Fibroblast of the conjunctiva (primary cell): ENCODE measurements at places on chromosomes 12 and 14.

DNA sequence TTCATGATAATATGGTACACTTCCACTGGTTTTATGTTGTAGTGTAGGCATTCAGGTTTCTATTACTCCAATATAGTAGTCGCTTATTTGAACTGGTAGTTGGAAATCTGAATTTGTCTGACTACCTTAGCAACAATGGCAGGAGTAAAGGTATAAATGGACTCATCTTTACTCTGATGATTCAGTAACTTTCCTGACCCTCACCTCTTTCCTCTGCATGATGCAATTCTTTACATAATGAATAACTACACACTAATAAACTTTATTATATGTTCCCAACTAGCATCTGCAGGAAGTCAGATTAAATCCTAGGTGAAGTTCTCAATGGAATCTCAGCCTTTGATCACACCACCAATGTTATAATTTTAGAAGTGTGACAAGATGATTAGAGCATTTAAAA lies 70.5 kb upstream of the ATP2B1 start:
- no peak for DNase-seq

DNA sequence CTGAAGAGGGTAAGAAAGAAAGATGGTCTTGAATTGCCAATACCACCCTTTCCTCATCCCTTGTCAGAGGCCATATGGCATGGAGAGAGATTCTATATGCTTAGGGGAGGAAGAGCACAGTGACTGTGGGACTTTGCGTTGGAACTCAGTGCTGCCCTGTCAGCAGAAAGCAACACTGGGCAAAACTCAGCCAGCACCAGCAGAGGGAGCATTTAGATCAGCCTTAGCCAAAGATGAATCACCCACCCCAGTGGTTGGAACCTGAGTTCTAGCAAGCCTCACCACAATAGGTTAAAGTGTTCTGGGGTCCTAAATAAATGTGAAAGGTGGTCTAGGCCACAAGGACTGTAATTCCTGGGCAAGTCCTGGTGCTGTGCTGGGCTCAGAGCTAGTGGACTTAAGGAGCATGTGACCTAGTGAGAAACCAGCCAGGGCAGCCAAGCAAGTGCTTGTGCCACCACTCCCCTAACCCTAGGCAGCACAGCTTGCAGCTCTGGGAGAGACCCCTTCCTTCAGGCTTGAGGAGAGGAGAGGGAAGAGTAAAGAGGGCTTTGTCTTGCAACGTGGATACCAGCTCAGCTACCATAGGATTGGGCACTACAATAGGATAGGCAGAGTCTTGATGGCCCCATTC lies 11.4 kb upstream of the BCAT1 start:
- DNase-seq: peak; percentile 20

DNA sequence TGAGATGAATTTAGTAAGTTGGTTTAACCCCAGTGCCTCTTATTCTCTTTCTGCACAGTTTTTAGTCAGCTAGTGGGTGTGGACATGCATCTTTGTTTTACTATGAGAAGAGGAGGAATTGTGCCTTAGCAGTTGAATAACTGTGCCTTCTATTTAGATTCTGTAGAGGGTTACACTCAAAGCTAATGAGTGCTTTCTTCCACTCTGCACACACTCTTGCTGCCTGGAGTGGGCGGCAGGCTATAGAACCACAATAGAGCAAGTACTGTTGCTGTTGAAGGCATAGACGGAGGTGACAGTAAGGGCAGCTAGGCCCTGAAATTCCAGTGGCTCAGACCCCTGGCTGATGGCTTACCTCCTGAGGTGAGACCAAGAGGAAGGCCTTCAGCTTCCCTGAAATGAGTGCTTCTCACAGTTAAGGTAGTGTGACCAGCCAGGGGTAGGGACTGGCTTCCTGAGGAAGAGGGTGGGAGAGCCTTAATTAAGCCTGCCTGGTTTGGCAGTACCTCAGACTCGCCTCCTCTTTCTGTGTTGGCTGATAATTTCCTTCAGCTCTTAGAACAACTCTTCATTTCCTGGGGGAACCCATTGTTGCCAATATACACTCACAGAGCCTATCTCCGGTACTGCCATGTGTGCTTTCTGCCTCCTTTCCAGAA lies 24.7 kb downstream of the SUSD6 start:
- no peak for DNase-seq

GRCh38 chr12:94267921-94268471 lies 119.6 kb downstream of the PLXNC1 start:
- DNase-seq: no peak

GRCh38 chr14:66038618-66039017 lies 447.6 kb upstream of the CCDC196 start:
- DNase-seq: peak; percentile 21

DNA sequence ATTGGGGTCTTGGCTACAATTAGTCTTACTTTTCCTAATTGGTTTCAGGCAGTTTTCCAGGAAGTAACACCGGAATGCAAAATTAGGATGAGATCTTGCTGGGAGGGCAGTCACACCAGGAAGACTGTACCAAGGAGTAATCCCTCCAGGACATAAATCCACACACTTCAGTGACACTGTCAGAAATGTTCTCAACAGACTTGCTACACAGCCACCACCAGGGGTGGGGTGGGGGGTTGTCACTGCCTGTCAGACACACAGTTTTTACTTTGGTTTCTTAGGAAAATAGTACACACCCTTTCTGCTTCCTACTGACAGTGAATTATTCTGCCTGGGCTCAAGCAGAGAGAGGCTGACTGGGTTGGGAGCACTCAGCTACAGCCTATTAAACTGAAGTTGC lies 102.9 kb upstream of the CCDC196 start:
- no peak for DNase-seq

GRCh38 chr12:48985475-48985897 lies 7.4 kb downstream of the WNT1 start:
- no peak for DNase-seq

GRCh38 chr14:99380402-99380801 lies 100.3 kb downstream of the SETD3 start:
- no peak for DNase-seq

DNA sequence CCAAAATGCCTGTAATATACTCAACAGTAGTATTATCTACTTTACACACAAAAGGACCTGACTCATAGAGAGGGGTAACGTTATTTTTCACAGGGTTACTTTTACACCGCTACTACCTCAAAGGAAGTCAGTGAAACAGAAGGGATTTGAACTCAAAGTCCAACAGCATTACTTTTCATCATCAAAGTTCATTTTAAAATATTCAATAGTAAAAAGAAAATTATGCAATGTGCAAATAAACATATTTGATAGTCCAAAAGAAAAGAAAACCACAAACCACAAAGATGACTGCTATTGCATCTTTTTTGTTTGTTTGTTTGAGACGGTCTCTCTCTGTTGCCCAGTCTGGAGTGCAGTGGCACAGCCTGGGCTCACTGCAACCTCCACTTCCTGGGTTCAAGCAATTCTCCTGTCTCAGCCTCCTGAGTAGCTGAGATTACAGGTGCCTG lies 15.5 kb downstream of the KIF21A start:
- DNase-seq: no peak
